ENCODE measurements at places on chromosomes 2 and 18. TPM values are rescaled to one million over a fixed set of nuclear protein-coding genes. Genes with fewer than 3 reads are reported as not detected.

RGPD3 gene
- 0.18 TPM for total RNA-seq

TMEM131 gene
- total RNA-seq: 38.1 TPM

GRCh38 chr2:199370150-199370780 lies 87.5 kb downstream of the SATB2 start:
- DNase-seq: no peak

DNA sequence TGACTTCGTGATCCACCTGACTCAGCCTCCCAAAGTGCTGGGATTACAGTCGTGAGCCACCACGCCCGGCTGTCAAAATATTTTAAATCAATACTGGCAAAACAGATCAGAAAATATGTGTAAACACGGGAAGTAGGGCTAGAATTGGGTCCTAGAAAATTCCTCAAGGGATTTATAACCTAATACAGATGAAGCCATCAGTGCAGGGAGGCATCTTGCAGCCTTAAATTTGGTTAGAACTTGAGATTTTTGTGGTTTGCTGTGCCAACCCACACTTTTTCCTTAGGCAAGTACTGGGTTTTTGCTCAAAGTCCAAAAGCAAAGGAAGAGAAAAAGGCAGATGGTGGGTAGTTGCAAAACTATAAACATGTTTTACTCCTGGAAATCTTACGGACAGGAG lies 33.7 kb upstream of the NFE2L2 start:
- DNase-seq: no peak

GRCh38 chr2:76310894-76311633 lies 600.3 kb upstream of the GCFC2 start:
- no peak for DNase-seq

GRCh38 chr2:152529420-152530115 lies 187.7 kb downstream of the PRPF40A start:
- DNase-seq: no peak

DNA sequence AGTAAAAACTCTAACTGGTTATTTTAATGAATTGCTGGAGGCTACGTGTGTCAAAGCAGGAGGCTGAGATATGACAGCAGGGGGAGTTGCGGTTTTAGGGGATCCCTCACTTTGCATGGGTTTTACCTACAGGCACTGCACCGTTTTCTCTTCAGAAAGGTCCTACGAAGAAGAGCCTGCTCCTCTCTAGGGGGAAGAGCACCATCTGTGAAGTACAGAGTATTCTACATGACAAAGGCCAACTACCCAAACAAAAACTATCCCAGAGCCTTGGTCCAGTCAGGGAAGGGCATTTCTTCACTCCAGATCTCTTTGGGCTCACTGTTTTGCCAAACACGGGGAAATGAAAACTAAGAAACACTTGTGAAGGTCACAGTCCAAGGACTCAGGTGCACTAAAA lies 696.7 kb upstream of the SOX11 start:
- no peak for DNase-seq

DNA sequence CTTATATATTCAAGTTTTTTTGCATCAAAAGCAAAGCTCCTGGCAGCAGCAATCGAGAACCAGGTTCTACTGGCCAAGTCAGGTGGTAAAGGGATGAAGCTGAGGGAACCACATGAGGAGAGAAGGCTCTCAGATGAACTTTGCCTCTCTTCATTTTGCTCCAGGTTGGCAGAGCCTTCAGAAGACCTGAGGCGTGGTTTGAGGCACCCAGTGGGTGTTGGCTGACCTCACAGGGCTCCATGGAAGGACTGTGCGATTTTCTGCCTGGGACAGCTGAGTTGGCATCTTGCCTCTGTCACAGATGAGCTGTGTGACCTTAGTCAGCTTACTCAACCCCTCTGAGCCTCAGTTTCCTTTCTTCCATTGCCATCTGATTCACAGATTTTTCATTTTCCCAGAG lies 89.0 kb downstream of the INSIG2 start:
- no peak for DNase-seq

DNA sequence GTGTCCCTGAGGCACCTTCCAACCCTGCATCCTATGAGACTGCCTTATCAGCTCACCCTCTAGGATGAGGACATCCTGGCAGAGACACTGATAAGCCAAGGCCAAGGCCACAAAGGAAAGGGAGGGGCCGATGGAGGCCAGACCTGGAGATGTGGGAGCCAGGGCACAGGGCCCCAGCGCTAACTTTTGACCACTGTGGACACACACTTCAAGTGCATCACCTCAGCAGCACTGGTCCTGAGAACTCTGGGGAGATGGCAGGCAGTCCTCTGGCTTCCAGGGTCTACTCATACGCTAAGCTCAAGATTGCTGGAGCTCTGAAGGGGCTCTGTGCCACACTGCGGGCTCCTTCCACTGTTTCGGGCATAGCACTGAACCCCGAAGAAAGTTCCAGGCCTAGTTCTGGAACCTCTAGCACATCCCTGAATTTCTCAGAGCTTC lies 100.2 kb upstream of the ID2 start:
- DNase-seq: no peak

- no peak for DNase-seq
Measured at GRCh38 chr18:61815885-61816470, 76.8 kb downstream of the RNF152 start.

GRCh38 chr18:21550510-21550970 lies 50.0 kb downstream of the ESCO1 start:
- no peak for DNase-seq

DNA sequence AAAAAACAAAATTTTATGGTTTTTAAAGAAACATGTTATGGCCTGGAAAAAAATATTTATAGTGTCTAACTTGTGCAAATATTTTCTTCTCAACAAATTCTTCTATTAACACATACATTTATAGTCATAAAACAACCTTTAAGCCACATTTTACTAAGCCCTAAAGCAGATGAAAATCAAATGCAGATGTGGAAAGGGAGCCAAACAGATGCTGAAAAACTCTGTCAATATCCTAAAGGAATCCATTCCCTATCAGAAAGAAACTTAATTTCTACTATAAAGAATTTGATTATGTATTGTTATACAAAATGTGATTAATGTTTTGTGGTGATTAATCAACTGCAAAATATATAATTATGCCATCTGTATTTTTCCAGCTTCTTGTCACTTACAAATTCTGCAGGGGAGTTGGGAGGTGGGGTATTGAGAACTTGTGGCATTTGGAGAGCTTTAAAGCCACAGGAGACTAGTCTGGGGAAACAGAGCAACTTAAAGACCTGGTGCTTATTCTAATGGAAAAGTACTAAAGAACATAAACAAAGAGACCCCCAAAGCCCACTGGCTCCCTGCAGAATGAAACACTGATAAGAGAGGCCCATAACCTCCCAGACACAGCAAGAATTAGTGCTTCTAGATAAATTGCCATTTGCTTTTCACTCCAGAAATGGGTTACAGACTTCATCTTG lies 1721.0 kb upstream of the PIK3C3 start:
- no peak for DNase-seq

- DNase-seq: no peak
Measured at GRCh38 chr2:185640588-185640987, 98.0 kb upstream of the FSIP2 start.

Measured in ovary (tissue), 10 donors.